ENCODE measurements at places on chromosomes 3 and 15.

DNA sequence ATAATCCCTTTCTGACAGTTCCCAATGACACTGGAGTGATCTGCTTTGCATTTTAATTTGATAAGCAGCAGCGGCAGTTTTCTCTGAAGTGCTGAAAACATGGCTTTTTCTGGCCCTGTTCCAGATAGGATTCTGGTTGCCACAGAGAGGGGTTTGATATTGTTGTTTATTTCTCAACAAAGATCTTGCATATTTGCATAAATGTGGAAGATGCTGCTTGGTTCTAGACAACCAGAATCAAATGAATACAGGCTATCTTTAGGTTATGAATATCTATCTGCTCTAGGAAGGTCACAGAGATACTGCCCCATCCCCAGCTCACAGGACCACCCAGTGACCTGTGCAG is 137.1 kb downstream of the ZNF609 start:
- DNase-seq = no peak

DNA sequence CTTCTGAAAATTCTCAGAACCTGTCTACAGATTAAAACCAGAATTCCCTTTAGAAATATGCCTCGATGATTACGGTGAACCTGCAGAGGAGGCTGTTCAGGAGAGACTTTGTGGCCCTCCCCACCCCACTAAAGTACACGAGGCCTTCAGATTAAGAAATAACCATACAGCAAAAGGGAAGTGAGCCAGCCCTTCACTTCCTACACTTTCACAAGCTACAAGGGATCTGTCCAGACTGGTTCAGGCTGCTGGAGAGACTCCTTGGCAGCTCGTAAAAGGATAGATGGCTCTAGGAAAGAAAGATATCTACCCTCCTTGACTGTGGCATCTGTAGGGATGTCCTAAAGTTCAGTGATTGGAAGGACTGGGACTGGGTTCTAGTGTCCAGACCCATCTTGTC is 102.6 kb downstream of the ALDH1A2 start:
- no peak for DNase-seq

DNA sequence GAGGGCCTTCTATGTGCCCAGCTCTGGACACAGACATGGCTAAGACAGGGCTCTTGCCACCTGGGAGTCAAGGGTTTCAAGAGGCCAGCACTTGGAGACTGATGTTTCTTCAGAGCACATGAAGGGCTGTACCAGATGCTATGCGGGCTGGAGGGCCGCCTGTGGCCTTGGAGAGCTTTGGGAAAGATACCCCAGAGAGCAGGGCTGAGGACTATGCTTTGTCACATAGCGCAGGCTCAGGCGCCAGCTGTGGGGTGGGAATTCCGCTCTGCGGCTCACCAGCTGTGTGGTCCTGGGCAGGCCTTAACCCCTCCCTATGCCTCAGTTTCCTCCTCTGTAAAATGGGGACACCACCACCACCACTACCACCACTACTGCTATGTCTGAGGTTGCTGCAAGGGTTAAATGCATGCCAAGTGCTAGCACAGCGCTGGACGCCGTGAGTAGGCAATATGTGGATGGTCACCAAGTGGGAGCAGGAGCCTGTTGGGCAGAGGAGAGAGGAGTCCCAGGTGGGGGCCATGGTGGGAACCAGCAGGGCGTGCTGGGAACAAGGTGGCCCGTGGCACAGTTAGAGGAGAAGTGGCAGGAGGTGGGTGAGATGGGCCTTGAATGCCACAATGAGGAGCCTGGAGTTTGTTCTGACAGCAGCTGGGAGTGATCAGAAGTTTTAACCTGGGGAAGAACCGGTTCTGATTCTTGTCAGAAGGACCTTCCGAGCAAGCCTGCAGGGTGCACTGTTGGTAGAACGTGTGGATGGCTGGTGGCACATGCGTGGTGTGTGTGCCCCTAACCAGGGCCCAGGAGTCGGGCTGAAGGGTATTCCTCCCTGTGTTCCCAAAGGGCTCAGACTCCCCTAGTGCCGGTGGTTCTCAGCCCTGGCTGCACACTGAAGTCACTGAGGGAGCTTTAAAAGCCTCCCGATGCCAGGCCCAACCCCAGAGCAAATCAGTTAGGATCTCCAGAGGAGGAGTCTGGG is 41.7 kb downstream of the FEM1B start:
- no peak for DNase-seq

DNA sequence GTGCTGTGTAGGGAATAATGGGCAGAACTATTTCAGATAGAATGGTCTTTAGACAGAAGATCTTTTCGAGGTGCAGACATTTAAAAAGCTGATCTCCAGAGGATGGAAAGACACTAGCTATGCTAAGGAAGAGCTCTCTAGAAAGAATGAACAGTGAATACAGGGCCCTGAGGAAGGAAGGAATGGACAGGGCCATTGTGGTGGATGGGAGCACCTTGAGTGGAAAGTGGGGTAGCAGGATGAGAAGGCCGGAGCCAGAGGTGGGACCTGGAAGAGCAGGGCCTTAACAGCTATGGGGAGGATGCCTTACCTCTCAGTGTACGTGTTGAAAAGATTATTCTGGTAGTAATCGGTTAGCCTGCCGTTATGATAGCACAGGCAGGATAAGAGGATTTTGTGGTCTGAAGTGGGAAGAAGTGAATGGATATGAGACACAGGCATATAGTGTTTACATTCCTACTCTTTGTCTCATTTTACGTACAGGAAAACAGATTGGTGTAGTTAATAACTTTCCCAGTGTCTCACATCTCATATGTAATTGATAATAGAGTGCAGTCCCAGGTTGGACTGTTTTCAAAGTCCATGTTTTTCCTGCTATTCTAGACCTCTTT is 172.4 kb downstream of the KLHL25 start:
- DNase-seq = no peak

DNA sequence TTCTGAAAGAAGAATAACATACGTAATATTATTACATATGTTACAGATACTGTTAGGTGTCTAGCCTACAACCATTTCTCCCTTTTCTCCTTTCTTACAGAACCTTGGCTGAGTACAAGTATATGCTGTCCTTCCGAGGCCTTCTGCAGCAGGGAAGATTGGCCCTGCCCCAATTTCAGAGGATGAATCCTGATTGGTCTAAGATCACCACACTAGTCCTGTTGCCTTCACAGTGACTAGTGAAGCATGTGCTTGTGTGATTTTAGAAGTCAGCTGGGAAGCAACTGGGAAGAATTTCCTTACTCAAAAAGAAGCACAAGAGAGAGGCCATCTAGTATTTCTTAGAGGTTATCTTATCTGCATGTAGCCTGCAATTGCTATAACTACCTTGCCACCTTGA is 30.6 kb upstream of the MECOM start:
- no peak for DNase-seq

DNA sequence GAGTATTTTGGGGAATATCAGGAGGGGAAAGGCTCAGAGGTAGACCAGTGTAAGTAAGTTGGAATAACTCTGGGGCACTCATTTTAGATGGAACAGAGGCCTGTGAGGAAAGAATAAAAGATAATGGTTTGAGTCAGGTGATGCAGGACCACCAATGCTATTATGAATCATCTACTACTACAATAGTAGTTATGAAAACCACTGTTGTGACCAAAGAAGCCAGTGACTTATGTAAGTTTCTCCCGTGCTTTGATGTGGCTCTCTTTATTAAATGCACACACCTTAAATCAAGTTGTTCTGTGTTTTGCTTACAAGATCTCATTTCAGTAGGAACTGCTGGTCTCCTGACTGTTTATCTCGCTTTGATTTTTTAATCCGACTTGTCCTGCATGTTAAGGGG is 13.1 kb upstream of the GUCA1C start:
- no peak for DNase-seq

GRCh38 chr3:66592016-66592761 is 91.4 kb upstream of the LRIG1 start:
- DNase-seq = no peak

DNA sequence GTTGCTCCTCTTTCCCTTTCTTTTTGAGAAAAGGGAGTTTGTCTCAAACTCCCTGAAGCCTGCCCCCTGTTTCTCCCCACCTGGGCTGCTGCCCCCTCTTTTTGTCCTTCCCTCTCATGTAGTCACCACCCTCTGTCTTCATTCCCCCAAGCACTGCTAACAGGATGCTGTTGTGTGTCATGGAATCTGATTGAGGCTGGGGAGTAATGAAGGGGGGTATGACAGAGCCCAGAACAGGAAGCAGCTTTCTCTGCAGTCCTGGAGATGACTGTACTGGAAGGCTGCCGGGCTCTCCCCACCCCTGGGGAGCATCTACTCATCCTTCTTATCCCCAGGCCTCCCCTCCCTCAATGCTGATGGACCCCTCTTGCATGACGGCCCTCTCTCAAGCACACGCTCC is 181.6 kb downstream of the ABHD5 start:
- no peak for DNase-seq

DNA sequence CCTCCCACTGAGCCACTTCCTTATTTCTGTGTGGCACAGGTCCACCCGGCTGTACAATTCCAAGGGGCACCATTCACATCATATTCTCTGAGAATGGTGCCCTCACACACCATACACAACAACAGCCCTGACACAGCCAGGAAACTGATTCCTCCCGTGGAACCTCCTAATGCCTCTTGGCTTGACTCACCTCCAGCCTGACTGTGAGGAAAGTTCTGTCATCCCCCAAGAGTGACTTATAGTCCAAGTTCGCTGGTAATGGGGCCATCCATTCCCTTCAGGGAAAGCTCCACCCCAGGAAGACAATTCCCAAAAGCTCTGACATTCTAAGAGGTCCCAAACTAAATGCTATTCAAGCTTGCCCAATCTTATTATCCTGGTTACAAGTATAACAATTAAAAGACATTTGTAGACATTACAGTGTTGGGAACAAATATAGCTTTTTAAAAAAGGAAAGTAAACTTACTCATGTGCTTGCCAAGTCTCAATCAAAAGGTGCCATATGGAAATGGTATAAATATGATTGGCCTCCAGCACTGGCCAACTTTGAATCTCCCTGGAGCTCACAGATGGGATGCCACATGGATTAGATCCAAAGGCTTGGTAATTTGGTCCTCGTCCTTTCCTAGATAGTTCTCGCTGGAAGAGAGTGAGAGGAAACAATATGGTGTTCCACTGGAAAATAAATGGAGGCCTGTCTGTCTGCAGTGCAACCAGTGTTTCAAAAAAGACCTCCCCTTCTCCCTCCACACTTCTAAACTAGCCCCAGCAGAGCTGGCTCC is 56.3 kb upstream of the PSMD6 start:
- no peak for DNase-seq

GRCh38 chr3:120983321-120983665 is 75.3 kb downstream of the STXBP5L start:
- no peak for DNase-seq

DNA sequence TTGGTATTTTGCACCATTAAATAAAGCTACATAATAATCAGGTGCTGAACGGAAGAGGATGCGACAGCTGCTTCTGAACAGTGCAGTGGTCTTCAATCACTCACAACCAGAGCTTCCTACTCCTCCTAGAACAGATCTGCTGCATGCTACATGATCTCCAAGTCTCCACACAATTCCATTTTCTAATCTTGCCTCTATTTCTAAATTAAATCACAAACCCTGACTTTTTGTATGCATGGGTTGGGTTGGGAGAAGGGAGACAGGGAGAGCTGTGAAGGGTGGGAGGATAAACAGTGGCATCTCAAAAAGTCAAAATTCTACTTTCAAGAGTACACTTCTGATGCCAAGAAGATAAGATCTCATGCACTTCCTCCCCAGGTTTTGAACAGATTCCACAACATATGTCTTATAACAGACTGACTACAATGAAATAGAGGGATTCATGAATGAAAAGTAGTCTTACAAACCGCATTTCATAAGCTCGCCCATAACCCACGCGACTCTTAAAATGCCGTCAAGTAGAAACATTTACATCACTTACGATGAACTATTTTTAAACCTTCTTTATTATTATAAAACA is 57.2 kb downstream of the CHSY1 start:
- DNase-seq = no peak

DNA sequence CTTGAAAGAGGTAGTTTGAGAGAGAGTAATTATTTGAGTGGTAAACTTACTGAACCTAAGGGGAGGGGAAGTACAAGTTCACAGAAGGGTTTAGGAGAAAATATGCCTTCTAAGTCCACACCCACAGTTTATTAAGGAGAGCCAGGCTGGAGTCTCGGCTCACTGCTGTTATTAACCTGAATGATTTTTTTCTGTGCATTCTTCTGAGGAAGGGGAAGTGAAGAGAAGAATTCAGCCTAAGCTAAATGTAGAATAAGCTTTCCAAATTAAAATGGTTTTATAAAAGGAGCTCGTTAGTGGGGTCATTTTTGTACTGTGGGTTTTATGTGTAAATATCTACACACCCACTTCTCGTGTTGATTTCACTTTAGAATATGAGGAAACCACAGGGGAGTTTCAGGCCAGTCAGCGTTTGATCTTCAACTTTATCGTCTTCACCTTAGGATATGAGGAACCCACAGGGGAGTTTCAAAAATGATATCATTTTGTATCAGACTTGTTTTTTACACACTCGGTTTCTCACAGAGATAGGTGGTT is 1.5 kb downstream of the WHAMM start:
- no peak for DNase-seq

DNA sequence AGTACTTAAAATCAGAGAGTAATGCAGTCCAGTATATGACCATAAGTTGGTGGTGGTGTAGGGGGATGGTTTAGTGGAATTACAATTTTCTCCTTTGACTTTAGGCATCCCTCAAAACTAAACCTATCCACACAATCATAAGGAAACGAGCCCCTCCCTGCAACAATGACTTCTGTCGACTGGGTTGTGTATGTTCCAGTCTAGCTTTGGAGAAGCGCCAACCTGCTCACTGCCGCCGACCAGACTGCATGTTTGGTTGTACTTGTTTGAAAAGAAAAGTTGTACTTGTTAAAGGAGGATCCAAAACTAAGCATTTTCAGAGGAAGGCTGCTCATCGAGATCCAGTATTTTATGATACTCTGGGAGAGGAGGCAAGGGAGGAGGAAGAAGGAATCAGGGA is 52.8 kb downstream of the MGA start:
- no peak for DNase-seq

DNA sequence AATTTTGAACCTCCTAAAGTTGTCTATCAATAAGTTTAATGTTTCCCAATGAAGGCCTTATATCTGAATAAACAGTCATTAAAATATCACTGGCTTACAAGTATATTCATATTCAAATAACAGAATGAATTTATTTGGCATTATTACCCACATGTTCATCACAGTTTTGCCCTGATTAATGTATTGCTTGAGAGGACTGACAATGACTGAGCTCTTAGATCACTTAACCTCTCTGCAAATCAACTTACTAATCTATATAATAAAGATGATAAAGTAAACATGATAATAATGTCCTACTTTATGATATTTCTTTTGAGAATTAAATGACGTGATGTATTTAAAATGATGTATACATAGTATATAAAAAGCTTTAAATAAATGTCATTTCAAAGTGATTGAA is 532.0 kb upstream of the GBE1 start:
- DNase-seq = no peak

- DNase-seq = no peak
These were observed 66.1 kb downstream of the NOX5 start for GRCh38 chr15:69080295-69081248.
